CD4-positive, alpha-beta memory T cell (primary cell): ENCODE measurements at places on chromosomes 5 and 9. TPM values are rescaled to one million over a fixed set of nuclear protein-coding genes. Genes with fewer than 3 reads are reported as not detected.

DNA sequence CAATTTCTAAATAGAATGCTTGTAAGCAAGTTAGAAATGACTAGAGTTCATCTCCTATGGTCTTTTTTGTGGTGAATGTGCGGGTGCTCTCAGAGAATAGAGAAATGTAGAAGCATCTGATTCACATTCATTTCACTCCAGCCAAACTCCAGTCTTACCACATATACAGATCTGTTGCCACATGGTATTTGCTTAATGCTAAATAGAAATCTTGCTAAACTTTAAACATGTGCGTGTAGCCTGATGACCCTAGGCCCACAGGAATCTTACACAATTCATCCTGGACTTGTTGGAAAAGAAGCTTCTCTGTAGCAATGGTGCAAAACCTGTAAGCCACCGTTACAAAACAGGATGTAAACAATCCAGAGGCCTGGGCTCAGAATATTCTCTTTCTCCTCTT, 135.2 kb downstream of the PCSK1 start:
- no peaks in the 10 kb centered on the region for H3K4me1 ChIP-seq
- no peaks in the 10 kb centered on the region for H3K36me3 ChIP-seq
- DNase-seq: no peak
- no peak overlapping the region for H3K27ac ChIP-seq
- H3K4me3 ChIP-seq: no peak overlapping the region

DNA sequence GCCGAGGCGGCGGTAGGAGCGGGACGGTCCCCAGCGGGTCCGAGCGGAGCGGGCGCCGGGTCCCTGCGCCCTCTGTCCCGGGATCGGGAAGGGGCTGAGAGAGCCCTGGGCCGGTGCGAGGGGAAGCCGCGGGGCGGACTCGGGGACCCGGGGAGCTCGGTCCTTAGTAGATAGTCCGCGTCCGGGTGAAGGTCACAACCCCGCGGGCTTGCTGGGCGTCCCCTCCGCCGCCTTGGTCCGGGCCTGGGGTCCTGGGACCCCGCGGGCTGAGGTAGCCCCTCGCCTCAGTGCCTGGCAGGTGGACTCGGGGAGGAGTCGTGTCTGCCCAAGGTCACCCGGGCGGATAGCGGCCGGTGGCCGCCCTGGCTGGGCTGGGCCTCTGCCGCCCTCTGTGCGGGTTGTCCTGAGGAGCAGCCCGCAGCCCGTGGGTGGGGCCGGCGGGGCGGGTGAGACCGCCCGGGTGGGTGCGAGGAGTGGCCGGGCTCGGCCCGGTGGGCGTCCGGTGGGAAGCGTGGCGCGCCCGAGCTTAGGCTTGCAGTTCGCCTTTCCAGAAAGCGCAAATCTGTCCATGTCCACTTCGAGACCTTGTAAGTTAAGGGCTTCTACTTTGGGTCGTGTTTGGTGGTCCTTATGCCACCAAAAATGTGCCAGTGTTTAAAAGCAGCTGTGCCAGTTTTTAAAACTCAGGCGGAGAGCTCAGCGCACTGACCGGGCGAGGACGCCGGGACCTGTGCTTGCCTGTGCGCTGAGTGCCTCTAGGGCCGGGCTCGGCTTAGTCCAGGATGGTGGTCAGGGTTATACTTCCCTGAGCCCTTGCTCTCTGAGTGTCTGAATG, 554 bp downstream of the SDHA start:
- H3K27me3 ChIP-seq: no peaks in the 10 kb centered on the region
- peaks cover 7% of the 10 kb centered on the region for H3K36me3 ChIP-seq
- H3K4me1 ChIP-seq: peaks cover 57% of the 10 kb centered on the region
- peak; percentile 9 for DNase-seq

- no peaks in the 10 kb centered on the region for H3K27me3 ChIP-seq
- no peak overlapping the region for H3K4me3 ChIP-seq
- no peak for DNase-seq
- no peaks in the 10 kb centered on the region for H3K4me1 ChIP-seq
- no peaks in the 10 kb centered on the region for H3K36me3 ChIP-seq
Observed at GRCh38 chr5:162068412-162068811, 839 bp downstream of the GABRG2 start.

GRCh38 chr5:172223901-172224873, 30.2 kb downstream of the EFCAB9 start:
- no peak overlapping the region for H3K4me3 ChIP-seq
- no peak overlapping the region for H3K27ac ChIP-seq
- H3K4me1 ChIP-seq: peaks cover 10% of the 10 kb centered on the region

- H3K36me3 ChIP-seq: no peaks in the 10 kb centered on the region
- no peak overlapping the region for H3K4me3 ChIP-seq
- DNase-seq: no peak
- no peaks in the 10 kb centered on the region for H3K4me1 ChIP-seq
- H3K27ac ChIP-seq: no peak overlapping the region
Observed at GRCh38 chr5:73352243-73352642, 96.3 kb downstream of the FOXD1 start.

DNA sequence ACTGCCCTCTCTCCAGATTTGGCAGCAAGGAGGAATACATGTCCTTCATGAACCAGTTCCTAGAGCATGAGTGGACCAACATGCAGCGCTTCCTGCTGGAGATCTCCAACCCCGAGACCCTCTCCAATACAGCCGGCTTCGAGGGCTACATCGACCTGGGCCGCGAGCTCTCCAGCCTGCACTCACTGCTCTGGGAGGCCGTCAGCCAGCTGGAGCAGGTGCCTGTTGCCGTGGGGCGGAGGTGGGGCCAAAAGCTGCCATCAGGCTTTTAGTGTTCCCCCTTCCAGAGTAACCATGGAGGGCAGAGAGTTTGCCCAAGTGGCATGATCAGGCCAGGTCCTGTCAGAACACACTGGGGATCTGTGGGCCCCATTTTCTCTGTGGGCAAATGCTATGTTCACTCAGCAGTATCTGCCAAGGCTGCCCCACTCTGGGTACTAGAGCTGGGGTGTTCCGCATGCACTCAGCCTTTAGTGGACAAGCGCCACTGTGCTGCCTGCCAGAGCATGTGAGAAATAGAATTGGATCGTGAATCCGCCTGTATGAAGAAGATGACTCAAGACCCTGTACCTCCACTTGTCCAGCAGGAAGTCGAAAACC, 117.1 kb downstream of the DAB2IP start:
- no peaks in the 10 kb centered on the region for H3K27me3 ChIP-seq
- no peaks in the 10 kb centered on the region for H3K4me1 ChIP-seq
- no peaks in the 10 kb centered on the region for H3K36me3 ChIP-seq
- H3K4me3 ChIP-seq: no peak overlapping the region

GRCh38 chr5:71907608-71908145, 188.6 kb downstream of the CARTPT start:
- H3K27ac ChIP-seq: no peak overlapping the region
- no peaks in the 10 kb centered on the region for H3K36me3 ChIP-seq
- no peak overlapping the region for H3K4me3 ChIP-seq
- H3K27me3 ChIP-seq: no peaks in the 10 kb centered on the region

GRCh38 chr5:145509336-145510136, 325.6 kb downstream of the PRELID2 start:
- H3K4me3 ChIP-seq: no peak overlapping the region
- no peaks in the 10 kb centered on the region for H3K4me1 ChIP-seq
- no peaks in the 10 kb centered on the region for H3K36me3 ChIP-seq
- H3K27me3 ChIP-seq: no peaks in the 10 kb centered on the region
- no peak for DNase-seq
- no peak overlapping the region for H3K27ac ChIP-seq

DNA sequence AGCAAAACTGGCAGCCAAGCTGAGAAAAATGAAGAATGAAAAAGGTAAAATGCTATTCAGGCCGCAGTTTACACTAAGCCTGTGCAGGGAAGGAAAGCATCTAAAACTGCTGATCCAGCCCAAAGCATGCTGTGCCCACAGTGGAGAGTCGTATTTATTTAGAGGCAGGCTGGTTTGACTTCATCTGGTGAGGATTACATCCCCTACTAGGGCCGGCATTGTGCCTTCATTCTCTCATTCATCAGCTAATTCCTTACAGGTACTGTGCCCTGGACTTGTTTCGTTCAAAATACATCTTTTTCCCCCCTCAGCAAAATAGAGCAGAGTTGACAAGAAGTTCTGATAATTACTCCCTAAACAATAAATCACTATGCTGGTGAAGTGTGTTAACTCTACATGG, 137.5 kb upstream of the DAP start:
- H3K4me3 ChIP-seq: no peak overlapping the region
- no peak for DNase-seq
- no peaks in the 10 kb centered on the region for H3K27me3 ChIP-seq
- no peaks in the 10 kb centered on the region for H3K4me1 ChIP-seq
- no peak overlapping the region for H3K27ac ChIP-seq

DNA sequence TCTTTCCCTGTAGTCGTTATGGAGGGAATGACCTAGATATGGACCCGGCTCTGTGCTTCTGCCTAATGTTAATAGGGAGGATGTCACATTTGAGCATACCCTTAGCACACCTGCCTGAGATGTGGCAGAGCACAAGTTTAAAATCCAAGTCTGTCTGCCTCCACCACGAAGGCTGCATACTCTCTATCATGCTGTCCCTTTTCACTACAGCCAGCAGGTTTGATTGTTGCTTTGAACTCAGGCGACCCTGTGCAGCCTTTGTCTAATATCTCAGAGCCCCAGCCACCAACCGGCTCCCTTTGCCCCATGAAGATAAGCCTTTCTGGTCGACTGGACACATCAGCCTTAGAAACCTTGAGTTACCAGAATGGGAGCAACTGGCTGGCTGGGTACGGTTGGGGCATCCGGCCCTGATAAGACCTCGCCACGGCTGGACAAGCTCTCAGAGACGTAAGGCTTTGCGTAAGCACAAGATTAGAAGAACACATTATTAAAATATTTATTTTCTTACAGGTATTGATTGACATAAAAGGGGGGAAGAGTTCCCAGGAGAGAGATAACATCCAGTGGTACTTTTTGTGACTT, 222.0 kb upstream of the TRIM32 start:
- DNase-seq: no peak
- H3K4me1 ChIP-seq: no peaks in the 10 kb centered on the region
- H3K4me3 ChIP-seq: no peak overlapping the region
- H3K27me3 ChIP-seq: no peaks in the 10 kb centered on the region
- no peaks in the 10 kb centered on the region for H3K36me3 ChIP-seq
- H3K27ac ChIP-seq: no peak overlapping the region

- DNase-seq: no peak
- H3K27me3 ChIP-seq: no peaks in the 10 kb centered on the region
- H3K4me3 ChIP-seq: no peak overlapping the region
- H3K36me3 ChIP-seq: no peaks in the 10 kb centered on the region
Observed at GRCh38 chr5:114362197-114362976, 517 bp downstream of the KCNN2 start.

- H3K36me3 ChIP-seq: peaks cover 90% of the 10 kb centered on the region
- H3K4me3 ChIP-seq: no peak overlapping the region
- no peaks in the 10 kb centered on the region for H3K27me3 ChIP-seq
- H3K4me1 ChIP-seq: peaks cover 15% of the 10 kb centered on the region
Observed at GRCh38 chr5:886036-886435, 6.6 kb downstream of the BRD9 start.

Gene THBS4
- 0.29 TPM for total RNA-seq

Gene CCDC180
- 12.1 TPM for total RNA-seq
